ENCODE measurements at places on chromosomes 11 and 22.

DNA sequence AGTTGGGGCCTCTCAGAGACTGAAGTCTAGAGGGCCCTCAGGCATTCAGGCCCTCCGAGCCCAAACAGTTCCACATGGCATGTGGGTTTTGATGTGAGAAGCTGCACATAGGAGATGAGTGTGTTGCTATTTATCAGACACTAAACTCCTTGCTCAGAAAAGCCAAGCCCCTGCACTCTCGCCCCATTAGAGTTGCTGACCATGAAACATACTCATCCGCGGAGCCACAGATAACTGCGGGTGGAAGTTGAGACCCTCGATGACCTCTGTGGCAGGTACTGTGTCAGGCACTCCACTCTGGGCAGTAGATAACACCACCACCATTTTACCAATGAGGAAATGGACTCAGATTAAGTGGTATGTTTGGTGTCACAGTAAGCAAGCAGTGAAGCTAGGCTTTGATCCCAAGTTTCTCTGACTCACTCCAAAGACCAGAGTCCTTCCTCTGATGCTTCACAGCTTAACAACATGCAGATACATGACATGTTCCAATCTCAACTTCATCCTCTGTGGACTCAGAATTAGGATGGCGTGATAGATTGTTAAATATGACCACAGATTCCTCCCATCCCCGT is 202.1 kb downstream of the ADAMTS15 start:
- no peak for DNase-seq

- no peak for DNase-seq
Observed at GRCh38 chr11:44498089-44498871, 67.2 kb upstream of the CD82 start.

- DNase-seq = no peak
Observed at GRCh38 chr11:112665291-112665690, 295.9 kb upstream of the NCAM1 start.

- peak; percentile 99 for DNase-seq
Observed at GRCh38 chr11:77820565-77821348, at the start of the genes AAMDC and RSF1. Gene AAMDC, plus strand, starts transcription at chr11:77821144. Its CDS starts 21,353 bp downstream, at chr11:77842497. Gene RSF1, minus strand, starts transcription at chr11:77820722. Its CDS starts 8 bp downstream, at chr11:77820714.

DNA sequence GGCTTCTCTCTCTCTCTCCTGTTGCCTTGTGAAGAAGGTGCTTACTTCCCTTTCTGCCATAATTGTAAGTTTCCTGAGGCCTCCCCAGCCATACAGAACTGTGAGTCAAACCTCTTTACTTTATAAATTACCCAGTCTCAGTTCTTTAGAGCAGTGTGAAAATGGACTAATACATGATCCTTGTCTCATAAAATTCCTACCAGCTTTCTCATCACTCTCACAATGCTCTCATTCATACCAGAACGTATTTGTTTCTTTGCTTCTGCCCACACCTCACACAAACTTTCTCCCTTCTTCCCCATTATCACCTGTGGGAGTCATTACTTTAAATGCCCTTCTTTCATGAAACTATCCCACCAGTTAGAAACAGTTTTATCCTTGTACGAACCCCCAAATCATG is 62.7 kb upstream of the ARHGAP42 start:
- no peak for DNase-seq

DNA sequence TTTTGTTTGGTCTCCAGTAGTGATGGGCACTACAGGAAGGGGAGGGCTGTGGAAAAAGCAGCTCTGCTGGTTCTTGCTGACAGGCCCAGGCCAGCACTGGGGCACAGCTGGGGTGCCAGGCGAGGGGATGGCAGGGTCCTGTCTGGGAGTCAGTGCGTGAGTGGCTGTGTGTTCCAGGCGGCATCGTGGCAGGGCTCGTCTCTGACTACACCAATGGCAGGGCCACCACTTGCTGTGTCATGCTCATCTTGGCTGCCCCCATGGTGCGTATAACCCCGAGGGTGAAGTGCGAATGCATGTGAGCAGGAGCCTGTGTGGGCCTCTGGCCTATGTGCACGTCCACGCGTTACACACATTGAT is 20.9 kb downstream of the SLC37A2 start:
- no peak for DNase-seq

- no peak for DNase-seq
Observed at GRCh38 chr11:13055200-13055599, 46.1 kb downstream of the RASSF10 start.

DNA sequence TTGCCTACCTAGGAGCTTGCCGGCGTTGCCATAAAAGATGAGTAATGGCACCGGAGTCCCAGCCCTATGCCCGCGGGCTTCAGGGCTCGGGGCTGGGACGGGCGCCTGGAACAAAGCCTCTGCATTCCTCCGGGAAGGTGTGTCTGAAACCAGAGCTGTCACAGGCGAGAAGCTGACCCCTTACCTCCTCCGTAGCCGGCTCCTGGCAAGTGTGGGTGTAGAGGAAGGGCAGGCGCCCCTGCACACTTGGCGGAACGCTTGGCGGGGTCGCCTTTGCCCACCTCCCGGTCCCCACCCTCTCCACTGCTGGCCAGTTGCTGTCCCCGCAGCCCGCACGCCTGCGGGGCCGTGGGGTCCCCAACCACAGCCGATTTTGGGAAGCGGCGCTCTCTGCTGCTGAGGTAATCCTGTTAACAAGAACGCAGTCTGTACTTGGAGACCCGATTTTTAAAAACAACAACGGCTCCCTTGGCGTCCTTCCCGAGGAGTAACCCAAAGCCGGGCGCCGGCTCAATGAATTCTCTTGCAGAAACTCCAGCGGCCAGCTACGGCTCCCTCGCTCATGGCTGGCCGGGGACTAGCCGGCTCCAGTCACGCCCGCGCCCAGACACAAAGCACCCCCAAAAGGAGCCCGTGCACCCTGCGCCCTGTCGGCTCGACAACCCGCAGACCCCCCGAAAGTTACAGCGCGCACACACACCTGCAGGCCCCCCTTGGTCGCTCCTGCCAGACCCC is 89.2 kb downstream of the PLEKHA7 start:
- no peak for DNase-seq

GRCh38 chr22:45319324-45319685 is 9.6 kb downstream of the FAM118A start:
- DNase-seq = no peak

DNA sequence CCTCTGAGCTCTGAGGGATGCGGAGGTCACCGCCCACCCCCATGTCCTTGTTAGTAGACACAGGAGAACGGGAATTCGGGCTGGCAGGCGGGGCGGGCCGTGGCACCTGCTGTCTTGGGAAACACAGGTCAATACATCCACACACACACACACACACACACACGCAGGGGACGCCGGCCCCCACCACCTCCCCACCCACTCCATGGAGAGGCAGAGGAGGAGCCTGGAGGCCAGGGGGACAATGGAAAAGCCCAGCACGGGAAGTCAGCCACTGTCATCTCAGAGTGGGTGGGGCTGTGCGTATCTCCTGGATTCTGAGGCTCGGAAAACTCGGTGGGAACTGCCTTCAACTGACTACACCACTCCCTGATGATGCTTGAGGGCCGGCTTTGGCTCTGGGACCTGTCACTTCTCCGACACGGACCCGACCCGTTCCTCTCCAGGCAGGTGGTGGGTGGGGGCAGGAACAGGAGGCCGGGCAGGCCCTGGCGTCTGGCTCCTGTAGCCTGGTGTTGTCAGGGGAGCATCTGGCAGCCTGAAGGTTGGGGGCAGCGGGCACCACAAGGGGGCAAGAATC is 18.5 kb upstream of the TMEM184B start:
- DNase-seq = no peak

GRCh38 chr11:6992026-6992425 is 28.1 kb downstream of the ZNF214 start:
- no peak for DNase-seq

- peak; percentile 24 for DNase-seq
Observed at GRCh38 chr11:64125676-64126075, 40.2 kb downstream of the MACROD1 start.

GRCh38 chr22:24325105-24325757 is 54.6 kb downstream of the SPECC1L start:
- DNase-seq = peak; percentile 43

DNA sequence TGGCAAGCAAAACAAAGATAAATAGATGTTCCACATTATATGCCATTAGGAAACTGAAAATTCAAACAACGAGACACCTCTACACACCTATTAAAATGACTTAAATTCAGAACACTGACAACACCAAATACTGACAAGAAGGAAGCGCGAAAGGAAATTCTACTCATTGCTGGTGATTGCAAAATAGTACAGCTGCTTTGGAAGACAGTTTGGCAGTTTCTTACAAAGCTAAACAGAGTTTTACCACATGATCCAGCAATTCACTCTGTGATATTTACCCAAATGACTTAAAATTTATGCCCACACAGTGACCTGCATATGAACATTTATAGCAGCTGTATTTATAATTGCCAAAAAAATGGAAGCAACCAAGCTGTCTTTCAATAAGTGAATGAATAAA is 232.6 kb downstream of the CASP12 start:
- no peak for DNase-seq

GRCh38 chr11:94595076-94595475 is 27.9 kb downstream of the PIWIL4 start:
- no peak for DNase-seq

DNA sequence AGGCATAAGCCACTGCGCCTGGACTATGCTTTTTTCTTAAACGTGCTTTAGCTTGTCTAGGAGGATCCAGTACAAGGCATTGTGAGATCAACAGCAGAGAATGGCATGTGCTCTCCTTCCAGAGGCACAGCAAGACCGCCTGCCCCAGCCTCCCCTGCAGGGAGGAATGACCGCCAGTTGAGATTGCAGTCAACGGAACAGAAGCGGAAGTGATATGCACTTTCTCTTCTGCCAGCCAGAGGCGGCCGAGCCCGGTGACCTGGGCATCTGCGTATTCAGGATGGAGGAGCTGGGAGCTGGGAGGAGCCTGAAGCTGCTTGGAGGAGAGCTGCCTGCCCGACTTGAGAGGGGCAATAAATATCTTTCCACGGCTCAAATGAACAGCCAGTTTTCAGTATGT is 243.0 kb downstream of the CTTN start:
- DNase-seq = no peak

DNA sequence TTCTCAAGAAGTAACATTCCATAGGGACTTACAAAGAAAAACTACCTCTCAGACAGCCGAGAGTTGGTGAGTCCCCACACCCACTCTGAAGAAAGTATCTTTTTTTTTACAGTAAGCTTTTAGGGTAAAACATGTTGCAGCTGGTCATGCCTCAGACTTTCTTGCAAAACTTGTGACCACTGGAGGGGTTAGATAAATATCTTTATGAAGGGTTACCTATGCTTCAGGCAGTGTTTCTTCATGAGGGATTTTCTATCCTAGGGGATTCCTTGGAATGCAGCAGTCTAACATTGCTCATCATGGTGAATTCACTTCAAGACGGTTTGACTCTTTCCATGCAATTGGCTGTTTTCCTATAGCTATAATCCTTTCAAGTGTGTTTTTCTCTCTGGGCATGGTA is 20.8 kb upstream of the SNX19 start:
- DNase-seq = no peak

DNA sequence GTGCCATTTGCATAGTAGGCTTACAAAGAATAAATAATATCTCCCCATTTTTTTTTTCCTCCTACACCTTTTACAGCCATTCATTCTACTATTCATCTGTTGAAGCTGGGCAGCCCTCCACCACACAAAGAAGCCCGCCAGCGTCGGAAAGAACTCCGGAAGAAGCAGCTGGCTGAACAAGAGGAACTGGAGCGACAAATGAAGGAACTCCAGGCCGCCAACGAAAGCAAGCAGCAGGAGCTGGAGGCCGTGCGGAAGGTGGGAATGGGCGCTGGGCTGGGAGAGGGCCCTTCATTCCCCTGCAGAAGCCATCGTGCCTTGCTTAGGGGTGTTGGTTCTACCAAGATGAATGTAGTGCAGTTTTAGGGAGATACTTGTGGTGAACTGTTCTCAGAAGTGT is 68.6 kb downstream of the SWAP70 start:
- DNase-seq = no peak

DNA sequence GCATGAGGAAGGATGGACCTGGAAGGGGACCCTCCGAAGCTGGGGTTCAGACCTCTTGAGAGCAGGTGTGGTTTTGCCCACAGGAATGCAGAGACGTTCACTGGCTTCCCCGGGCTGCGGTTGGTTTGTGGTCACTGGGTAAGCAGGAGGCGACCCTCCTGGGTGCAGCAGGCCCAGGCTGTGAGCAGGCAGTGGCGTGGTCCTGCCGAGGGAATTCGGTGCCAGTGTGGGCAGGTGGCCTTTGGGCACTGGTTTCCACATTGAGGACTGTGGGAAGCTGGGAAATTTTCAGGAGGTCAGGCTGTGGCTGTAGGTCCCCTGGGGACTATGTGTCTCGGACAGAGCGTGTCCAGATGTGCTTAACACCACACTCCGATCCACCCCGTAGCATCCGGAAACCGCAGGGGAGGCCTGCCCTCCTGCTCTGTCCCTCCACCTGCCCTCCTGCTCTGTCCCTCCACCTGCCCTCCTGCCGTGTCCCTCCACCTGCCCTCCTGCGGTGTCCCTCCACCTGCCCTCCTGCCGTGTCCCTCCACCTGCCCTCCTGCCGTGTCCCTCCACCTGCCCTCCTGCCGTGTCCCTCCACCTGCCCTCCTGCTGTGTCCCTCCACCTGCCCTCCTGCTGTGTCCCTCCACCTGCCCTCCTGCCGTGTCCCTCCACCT is 27.5 kb downstream of the TPCN2 start:
- DNase-seq = no peak

DNA sequence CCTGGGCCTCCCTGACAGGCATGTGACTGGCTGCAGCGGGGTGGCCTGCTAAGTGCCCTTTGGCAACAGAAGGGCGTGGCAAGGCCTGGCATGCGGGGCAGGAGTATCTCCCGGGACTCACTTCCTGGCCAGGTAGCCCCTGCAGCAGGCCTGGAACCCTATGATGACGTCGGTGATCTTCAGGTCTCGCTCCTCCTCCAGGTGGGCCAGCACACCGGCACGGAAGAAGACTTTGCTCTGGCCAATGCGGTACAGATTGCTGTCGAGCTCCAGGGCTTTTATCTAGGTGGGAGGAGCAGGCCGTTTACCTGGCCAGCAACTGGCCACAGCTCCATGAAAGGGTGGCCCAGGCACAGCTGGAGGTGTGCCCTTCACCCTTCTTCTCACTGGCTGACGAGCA is 50.9 kb downstream of the APOL1 start:
- no peak for DNase-seq

GRCh38 chr22:44542561-44543222 is 44.7 kb upstream of the RTL6 start:
- no peak for DNase-seq

- no peak for DNase-seq
Observed at GRCh38 chr22:34567367-34567766, 498.6 kb upstream of the ISX start.

DNA sequence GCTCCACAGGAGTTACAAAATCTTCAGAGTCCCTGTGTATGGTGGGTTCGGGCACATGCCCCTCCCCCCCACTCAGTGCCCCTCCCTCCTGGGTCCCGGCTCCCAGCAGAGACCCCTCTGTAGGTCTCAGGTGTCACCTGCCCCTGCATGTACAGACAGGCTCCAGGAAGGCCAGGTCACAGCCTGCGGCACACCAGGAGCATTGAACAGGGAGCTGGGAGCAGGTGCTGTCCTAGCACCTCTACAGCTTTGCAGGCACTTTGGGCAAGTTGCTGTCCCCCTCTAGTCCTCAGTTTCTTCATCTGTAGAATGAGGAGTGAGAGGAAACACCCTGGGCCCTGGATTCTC is 80.1 kb upstream of the RTL6 start:
- no peak for DNase-seq
